IMR-90 (cell line): ENCODE measurements at places on chromosomes 7 and 10.

- no peak for DNase-seq
These were observed 509.9 kb downstream of the LRMDA start for GRCh38 chr10:75941223-75941801.

GRCh38 chr10:73839276-73839966 lies 28.0 kb upstream of the NDST2 start:
- no peak for DNase-seq

GRCh38 chr7:45000093-45001032 lies at the start of gene CCM2:
CCM2 (plus strand) TSS chr7:45000201; CDS start chr7:45000334, 133 bp downstream.
- peak; percentile 32 for DNase-seq

DNA sequence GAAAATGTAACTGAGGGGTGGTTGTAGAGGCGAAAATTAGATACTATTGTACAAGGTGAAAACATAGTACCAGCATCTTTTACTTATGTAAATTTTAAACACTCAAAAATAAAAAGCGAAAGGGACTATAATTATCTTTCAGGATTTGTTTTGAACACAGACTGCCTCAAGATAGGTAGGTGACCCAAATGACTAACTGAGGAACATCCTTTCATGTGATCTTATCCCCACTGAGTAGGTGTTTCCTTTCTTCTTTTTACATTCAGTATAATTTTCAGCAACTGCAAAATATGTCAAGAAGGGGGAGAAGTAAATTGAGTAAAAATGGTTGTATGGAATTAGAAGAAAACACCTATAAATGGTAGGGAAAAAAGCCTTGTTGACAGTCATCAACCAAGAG lies 236.7 kb downstream of the PHF14 start:
- DNase-seq = no peak

DNA sequence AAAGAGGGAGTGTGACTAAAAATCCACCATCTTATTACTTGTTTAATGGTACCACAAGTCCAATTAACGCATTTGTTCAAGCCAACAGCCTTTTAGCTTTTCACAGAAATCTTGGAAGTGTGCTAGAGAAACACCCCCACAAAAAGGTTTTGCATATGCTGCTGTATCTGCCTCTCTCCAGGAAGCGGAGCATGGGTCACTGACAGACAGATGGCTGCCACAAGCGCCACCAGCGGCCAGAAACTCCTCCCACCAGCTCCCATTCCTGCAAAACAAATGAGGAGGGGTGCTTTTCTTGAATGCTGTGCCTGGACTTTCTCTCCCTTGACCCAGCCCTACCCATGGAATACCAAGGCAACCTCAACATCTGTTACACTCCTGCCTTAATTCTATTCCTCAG lies 176.3 kb upstream of the LRGUK start:
- DNase-seq = no peak

- no peak for DNase-seq
These were observed 19.9 kb downstream of the ANTXRL start for GRCh38 chr10:46306516-46307184.

- no peak for DNase-seq
These were observed 39.7 kb downstream of the FRMPD2 start for GRCh38 chr10:48234787-48235186.

DNA sequence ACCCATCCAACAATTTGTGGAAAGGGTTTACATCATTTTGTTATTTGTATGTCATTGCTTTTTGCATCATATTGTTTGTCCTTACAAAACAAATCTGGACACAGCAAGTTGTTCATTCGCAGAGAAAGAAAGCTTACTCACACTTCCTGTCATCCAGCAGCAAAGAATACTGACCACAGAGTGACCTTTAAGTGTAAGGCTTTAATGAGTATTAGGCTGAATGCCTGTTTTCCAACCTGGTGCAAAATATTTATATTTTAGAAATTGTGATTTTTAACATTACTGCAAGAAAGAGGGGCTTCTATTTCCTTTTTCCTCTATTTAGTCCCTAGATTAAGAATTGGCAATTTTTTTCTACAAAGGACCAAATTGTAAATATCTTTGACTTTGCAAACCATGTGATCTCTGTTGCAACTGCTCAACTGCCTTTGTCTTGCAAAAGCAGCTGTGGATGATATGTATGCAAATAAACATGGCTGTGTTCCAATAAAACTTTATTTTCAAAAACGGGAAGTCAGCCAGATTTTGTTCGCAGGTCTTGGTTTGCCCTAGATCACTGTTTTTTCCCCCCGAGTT lies 27.8 kb upstream of the ITGB1 start:
- peak; percentile 91 for DNase-seq

GRCh38 chr10:88800152-88801125 lies 2.1 kb upstream of the LIPM start:
- peak; percentile 72 for DNase-seq

- DNase-seq = no peak
These were observed 329.6 kb downstream of the PTEN start for GRCh38 chr10:88193018-88193417.

DNA sequence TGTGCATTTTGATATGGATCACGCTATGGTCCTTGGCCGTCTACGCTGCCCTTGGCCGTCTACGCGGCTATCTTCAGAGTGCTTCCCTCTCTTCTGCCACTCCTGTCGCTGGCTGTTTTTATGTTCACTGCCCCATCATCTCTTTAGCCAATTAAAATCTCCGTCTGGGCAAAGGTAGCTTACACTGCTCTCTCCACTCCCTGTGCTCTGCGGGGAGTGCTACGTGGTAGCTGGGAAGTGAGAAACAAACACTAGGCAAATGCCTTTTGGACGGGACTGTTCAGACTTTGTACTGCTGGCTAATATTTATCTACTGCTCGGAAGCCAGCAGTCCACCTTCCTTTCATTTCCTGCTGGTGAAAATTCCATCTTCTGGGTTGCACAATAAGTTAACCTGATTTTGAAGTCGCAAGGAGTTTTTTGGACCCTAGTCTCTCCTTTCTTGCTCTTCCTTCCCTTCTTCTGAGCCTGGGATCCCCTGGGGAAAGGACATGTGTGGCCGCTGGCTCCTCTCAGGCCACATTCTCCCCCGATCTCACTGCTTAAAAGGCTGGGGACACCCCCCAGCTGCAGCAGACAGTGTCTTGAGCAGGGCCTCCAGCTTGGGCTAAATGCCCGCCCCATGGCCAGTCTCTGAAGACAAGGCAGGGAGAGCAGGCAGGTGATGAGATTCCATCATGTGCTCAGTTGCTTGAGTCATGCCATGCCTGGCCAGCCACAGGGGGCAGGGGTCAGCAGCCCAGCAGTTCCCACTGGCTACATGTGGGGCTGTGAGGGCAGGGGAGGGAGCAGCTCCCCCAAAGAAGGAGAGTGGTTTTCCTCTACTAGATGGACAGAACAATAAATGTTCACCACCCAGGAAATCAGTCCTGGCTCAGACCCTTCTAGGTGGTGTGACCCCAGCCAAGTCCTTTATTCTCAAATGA lies 25.5 kb upstream of the RBM33 start:
- DNase-seq = peak; percentile 58

DNA sequence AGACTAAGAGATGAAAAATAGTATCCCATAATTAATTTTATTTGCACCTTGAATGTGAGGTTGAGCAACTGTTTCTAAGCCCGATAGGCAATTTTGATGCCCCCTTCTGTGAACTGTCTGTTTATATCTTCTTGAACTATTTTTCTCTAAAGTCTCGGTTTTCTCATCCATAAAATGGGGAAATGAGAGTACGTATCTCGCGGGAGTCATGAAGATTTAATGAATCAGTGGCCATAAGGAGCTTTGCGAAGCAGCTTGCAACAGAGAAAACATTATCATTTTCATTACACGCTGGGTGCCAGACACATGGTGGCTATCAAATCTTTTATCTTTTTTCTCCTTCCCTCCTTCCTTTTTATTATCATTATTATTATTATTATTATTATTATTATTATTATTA lies 108.1 kb upstream of the CARD11 start:
- no peak for DNase-seq

DNA sequence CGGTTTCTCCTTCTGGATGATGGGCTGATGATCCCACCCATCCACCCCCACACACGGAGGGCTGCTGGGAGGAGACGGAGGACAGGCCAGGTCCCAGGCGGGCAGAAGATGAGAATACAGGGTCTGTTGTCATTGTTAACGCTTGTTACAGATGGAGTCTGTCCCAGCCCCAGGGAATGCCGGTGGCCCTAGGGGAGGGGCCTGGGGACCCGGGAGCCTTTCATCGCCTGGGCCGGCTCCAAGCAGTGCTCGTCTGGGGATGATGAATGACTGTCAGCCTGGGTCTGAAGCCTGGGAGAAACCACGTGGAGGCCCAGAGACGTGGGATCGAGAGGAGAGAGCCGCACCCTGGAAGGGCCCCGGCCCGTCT lies 69.2 kb downstream of the UNCX start:
- no peak for DNase-seq

GRCh38 chr7:121442845-121443244 lies 46.7 kb upstream of the FAM3C start:
- no peak for DNase-seq

DNA sequence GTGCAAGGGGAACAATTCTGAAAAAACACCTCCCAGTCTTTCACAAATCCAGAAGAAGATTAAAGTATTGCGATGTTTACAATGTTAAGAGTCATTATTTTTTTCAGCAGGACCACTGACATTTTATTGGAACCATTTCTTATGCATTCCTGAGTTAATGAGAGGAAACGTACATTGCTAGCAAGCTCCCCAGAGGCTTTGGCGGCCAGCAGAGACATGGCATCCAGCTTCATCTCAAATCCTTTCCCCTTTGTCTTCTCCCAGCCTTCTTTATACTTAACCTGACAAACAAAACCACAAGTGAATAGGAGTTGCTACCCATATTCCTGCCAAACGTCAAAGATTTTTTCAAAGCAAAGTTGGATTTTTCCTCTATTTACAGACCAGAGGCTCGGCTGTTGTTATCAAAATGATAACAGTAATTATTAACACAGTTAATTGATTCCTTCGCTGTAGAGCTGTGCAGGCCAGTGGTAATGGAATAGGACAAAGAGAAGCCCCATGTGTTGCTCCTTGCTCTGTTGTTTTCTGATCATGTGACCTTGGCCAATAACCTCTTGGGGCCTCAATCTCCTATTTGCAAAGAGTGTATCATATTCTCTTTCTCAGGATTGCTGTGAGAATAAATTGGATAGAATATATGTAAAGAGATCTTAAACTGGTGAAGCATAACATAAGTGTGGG lies 32.0 kb downstream of the NRAP start:
- DNase-seq = no peak

DNA sequence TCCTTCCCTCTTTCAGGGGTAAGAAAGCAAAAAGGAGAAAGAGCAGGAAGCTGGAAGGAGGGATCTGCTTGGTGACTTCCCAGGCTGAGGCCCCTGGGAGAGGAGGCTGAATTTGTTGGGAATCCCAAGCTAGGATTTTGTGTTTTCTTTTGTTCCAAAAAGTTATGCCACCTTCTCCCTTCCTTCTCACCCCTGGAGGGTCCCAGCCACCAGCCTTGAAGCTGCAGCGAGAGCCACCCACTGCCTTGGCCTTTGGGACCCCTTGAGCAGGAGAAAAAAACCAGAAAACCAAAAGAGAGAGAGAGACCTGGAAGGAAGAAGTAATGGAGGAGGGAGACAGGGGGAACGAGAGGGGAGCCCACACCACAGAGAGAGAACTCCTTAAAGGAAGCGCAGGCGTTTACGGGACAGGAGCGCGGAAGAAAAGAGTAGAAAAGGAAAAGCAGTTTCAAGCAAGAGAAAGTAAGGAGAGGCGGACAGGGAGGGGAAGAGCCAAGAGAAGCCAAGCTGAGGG lies 7.2 kb downstream of the VAX1 start:
- DNase-seq = no peak

DNA sequence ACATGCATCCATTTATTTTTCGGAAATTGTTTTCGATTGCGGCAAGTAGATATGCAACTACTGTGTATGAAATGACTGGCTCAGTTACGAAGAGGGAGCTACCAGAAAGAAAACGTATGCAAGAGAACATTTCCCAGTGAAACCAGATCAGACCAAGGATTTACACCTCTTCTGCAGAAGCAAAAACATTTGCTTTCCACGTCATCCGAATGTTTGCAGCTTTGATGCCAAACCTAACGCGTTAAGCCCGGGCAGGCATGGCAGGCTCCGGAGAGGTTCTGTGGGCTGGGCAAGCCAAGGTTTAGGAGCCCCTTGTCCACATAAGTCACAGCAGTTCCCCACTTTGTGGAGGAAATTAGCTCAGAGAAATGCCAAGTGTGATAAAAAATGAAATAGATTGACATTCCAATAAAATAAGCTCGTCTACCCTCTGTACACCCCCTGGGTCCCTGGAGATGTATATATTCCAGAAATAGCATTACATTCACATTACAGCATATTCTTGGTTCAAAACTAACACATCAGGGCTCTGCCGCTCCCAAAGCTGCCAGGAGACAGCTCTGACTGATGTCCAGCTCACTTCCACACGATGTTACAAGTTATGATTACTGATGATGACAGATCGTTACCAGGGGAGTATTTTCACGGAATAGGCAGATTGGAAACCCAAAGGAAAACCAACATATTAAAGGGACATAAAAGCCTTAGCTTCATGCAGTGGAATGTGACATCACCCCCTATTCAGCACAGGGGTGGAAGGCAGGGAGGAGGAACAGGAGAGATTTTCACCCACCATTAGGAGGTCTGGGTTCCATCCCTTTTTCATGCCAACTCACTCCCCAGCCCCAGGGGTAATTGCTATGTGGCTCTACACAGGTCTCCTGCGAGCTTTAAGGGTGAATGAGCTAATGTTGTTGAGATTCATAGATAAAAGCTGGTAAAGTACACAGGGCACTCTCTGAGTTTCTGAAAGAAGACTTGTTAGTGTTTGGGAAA lies 81.5 kb downstream of the LYZL1 start:
- no peak for DNase-seq

GRCh38 chr10:12490963-12491362 lies 141.6 kb downstream of the CAMK1D start:
- no peak for DNase-seq

- no peak for DNase-seq
These were observed 50.4 kb downstream of the ADRA2A start for GRCh38 chr10:111127081-111127848.

GRCh38 chr10:55740110-55740509 lies 620.9 kb downstream of the ZWINT start:
- DNase-seq = no peak

- no peak for DNase-seq
These were observed 75.9 kb downstream of the HIBADH start for GRCh38 chr7:27586825-27587224.

- DNase-seq = peak; percentile 43
These were observed at the start of gene LRRC4 for GRCh38 chr7:128030654-128031611. LRRC4 (minus strand) TSS chr7:128031437; CDS start chr7:128030640, 797 bp downstream.

- no peak for DNase-seq
These were observed 328.7 kb downstream of the CXCL12 start for GRCh38 chr10:44056206-44056605.

- no peak for DNase-seq
These were observed 76.1 kb upstream of the HDAC9 start for GRCh38 chr7:18419456-18419855.

DNA sequence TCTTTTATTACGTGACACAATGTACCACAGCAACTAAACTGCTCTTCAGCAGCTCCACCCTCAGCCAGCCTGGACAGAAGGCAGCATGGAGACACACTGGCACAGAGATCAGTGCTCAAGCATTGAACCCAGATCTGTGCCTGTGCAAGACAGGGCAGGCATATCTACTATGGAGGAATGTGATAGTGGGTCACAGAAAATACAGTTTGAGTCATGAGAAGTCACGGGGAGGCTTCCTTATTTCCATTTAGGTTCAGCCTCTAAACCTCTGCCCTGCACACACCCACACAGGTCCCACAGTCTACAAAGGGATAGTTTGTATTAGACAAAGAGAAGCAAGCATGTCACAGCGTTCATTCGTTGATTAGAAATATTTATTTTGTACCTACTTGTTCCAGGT lies 187.4 kb upstream of the AGR3 start:
- no peak for DNase-seq

GRCh38 chr7:46554688-46555422 lies 633.8 kb upstream of the IGFBP3 start:
- DNase-seq = peak; percentile 76

- DNase-seq = peak; percentile 68
These were observed 7.2 kb downstream of the CPA2 start for GRCh38 chr7:130273933-130274255.
